ENCODE measurements at places on chromosomes 6 and 20.

DNA sequence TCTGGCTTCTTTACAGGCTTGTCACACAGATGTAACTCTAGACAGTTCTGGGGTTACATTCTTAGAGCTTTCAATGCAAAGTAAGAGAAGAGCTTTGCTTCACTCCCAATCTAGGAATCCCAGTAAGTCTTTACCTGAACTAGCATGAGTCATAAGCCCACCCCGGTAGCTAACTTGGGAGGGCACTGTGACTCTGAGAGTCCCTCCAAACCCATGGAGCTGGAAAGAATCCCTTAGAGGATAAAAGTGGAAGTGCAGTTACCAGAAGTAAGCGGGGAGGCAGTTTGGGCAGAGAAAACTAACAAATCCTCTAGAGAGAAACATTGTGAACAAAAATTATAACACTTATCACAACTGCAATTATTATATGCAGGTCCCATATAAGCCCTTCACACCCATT, 84.0 kb upstream of the SMLR1 start:
- DNase-seq: no peak

DNA sequence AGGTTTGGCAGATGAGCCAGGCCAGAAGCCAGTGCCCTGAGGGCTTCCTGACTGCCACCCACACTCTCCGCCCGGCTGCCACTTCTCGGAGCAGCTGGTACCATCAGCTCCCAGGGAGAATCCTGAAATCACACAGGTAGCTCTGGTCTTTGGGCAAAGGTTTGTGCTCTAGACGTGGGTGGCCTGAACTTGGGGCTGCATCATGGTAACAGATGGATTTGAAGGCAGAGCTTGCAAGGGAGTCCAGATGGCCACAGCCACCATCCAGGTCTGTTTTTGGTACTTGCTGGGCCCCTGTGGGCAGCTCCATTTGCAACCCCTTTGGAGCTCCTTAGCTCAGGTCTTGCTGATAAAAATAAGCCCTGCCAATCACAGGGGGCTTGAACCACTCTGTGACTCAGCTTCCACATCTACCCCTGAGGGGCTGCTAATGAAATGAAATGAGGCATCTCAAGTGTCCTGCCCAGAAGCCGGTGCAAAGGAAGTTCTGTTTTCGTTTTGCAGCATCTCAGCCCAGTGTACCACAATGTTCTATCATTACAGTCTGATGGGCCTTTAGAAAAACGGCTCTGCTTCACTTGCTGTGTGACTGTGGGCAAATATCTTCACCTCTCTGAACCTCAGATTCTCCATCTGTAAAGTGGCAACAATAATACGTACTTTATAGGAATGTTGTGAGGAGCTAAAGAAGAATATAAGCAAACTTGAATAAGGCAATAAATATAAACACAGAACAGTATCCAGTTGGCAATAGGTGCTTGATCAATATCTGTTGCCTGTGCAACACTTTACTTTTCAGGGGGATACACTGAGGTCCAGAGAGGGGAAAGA, 25.1 kb upstream of the CDH22 start:
- DNase-seq: no peak

DNA sequence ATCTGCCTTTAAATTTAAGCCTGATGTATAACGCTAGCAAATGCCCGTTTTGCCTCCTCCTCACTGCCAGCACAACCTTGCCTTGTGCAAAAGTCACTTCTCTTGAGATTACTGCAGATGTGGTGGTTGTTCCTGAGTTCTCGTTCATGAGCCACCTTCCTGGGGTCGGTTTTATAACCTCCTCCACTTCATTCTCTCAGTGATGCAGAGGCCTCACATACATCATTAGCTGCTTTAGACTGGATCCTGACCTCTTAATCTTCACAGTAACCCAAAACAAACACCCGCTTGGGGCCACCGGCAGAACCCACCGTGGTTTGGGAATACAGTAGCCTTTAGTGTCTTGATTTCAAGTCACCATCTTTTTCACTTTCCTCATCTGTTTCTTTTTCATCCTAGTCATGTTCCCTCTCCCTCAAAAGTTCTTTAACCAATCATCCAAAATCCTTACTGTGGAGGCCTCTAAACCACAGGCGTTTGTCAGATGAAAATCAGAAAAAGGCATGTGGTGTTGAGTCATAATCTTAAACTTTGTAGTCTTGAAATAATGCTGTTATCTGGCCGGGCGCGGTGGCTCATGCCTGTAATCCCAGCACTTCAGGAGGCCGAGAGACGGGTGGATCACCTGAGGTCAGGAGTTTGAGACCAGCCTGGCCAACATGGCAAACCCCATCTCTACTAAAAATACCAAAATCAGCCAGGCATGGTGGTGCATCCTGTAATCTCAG, 430.3 kb upstream of the SOX4 start:
- peak; percentile 41 for DNase-seq

GRCh38 chr6:53702316-53702715, 36.8 kb upstream of the KLHL31 start:
- DNase-seq: no peak

DNA sequence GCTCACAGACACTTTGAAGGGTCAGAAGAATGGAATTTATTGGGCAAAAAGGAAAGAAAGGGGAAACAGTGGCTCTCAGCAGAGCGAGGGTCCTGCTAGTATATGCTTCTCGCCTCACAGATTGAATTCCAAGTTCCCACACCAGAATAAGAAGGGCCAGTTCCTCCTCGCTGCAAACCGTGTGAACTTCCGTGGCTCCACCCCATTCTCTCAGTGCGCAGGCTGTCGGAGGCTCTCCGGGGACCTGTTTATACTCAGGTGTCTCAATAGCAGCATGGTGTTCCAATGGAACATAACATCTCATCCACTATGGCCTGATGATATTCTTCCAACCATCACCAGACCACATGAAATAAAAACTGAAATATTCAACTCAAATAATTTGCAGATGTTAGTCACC, 4.6 kb downstream of the SAMD3 start:
- DNase-seq: no peak

GRCh38 chr6:30981942-30982772, 1.4 kb upstream of the MUC21 start:
- peak; percentile 39 for DNase-seq

DNA sequence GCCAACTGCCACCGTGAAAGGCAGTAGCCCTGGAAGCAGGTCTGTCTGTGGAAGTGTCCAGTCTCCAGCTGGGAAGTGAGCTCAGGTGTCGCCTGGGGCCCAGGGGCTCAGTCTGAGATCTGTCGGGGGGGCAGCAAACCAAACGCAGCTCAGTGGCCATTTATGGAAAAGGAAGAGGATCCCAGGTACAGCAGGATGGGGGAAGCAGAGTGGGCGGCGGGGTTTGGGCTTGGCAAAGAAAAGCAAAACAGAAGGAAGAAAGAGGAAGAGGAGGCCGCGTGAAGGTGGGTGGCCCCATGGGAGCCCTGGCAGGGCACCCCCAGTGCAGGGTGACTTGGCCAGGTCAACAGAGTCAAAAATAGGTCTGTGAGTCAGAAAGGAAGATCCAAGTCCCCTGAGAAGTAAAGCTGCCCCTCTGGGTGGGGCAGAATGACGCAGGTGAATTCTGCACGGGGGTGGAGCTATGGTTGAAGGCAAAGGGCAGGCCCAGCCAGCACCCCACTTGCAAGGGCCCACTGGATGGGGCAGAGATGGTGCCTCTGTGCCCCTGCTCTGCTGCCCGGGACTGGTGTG, 5.3 kb downstream of the PXDC1 start:
- no peak for DNase-seq

DNA sequence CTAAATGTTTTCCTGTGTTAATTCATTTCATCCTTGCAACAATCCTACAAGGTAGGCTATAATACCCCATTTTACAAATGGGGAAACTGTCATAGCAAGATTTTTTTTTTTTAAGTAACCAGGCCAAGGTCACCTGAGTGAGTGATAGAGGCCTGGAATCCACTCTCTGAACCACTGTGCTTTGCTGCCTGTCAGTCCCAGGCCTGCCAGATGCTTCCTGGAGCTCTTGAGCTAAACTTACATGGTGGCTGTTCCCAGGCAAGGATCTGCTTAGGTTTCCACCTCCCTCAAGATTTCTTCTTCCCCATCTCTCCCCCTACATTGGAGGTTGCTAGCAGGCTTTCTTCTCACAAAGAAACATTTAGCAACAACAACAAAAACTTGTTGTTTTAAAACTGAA, 32.7 kb upstream of the RNF8 start:
- DNase-seq: no peak

DNA sequence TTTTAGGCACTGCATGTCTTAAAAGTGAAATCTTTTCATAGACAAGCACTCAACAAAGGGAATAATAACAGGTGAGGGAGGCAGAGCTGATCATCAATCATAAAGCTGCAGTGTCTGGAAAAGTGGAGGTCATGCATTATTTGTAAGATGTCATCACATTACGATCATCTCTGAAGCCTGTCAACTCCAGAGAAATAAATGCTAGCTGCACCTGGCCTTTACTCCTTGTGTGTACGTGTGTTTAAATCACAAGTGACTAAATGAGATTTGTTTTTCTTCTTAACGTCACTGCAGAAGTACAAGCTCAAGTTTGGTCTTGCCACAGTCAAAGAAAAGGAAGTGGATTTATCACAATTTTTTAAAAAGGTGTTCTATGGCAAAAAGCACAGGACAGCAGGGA, 275.5 kb upstream of the SGK1 start:
- DNase-seq: no peak

GRCh38 chr6:170030821-170031471, 259.9 kb downstream of the DLL1 start:
- DNase-seq: no peak

GRCh38 chr6:56036916-56037600, 161.7 kb upstream of the BMP5 start:
- no peak for DNase-seq

DNA sequence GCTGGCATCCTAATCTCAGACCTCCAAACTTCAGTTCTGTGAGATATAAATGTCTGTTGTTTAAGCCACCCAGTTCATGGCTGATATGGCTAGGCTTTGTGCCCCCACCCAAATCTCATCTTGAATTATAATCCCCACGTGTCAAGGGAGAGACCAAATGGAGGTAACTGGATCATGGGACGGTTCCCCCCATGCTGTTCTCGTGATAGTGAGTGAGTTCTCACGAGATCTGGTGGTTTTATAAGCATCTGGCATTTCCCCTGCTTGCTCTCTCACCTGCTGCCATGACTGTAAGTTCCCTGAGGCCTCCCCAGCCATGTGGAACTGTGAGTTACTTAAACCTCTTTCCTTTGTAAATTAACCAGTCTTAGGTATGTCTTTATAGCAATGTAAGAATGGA, 56.7 kb downstream of the KIAA0319 start:
- DNase-seq: no peak

DNA sequence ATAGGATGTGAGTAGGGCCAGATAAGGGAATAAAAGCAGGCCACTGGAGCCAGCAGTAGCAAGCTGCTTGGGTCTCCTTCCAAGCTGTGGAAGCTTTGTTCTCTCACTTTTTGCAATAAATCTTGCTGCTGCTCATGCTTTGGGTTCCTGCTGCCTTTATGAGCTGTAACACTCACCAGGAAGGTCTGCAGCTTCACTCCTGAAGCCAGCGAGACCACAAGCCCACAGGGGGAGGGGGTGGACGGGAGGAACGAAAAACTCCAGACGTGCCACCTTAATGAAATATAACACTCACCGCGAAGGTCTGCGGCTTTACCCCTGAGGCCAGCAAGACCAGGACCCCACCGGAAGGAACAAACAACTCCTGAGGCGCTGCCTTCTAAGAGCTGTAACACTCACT, 1324.4 kb upstream of the EYS start:
- no peak for DNase-seq

GRCh38 chr20:36162272-36162966, 7.9 kb downstream of the EPB41L1 start:
- no peak for DNase-seq

DNA sequence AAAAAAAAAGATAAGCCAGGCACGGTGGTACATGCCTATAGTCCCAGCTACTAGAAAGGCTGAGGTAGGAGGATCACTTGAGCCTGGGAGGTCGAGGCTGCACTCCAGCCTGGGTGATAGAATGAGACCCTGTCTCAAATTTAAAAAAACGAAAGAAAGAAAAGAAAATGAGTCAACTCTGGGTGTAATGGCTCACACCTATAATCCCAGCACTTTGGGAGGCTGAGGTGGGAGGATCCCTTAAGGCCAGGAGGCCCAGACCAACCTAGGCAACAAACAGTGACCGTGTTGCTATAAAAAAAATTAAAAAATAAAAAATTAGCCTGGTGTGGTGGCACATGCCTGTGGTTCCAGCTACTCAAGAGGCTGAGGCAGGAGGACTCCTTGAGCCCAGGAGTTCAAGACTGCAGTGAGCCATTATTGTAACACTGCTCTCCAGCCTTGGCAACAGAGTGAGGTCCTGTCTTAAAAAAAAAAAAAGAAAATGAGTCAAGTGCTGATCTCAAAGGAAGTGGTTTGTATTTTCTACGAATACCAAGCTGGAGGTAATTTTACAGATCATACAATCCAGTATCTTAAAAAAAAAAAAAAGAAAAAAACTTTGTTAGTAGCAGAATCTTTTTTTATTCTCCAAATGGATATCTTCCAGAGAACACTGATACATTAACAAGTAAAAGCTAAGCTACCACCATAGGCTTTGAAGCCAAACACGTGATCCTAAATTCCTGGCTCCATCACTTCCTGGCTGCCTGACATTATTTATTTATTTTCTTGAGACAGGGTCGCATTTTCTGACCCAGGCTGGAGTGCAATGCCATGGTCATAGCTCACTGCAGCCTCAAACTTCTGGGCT, 5.7 kb downstream of the COMMD7 start:
- DNase-seq: peak; percentile 65

GRCh38 chr6:25370178-25371036, 91.2 kb downstream of the CARMIL1 start:
- no peak for DNase-seq

GRCh38 chr20:50892394-50892793, 38.8 kb downstream of the ADNP start:
- no peak for DNase-seq

DNA sequence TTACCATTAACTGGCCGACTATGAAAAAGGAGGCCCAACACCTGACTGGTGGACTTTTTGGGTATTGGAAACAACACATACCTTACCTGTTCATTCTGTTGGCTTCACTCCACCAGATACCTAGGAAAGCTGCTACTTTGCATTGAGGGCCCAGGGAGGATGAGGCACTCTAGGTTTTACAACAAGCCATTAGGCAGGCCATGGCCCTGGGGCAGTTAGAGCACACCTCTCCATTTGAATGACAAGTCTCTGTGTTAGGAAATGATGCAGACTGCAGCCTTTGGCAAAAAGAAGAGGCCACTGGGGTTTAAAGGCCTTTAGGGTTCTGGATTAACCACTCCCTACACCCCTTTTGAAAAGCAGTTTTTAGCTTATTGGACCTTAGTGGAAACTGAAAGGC, 144.3 kb downstream of the OR2B2 start:
- DNase-seq: no peak

- no peak for DNase-seq
Measured at GRCh38 chr6:127404133-127404532, 55.1 kb downstream of the KIAA0408 start.

GRCh38 chr6:40962241-40962640, 76.8 kb downstream of the UNC5CL start:
- peak; percentile 65 for DNase-seq

GRCh38 chr6:16822975-16823717, 61.9 kb upstream of the ATXN1 start:
- no peak for DNase-seq
